NCI-H460 (cell line): ENCODE measurements at places on chromosomes 3 and 15.

GRCh38 chr3:50661321-50661837, 13.3 kb upstream of the DOCK3 start:
- DNase-seq: no peak

- DNase-seq: no peak
These were observed 126.0 kb upstream of the LMOD3 start for GRCh38 chr3:69248436-69248835.

- no peak for DNase-seq
These were observed 145.2 kb downstream of the KLF13 start for GRCh38 chr15:31471731-31472430.

DNA sequence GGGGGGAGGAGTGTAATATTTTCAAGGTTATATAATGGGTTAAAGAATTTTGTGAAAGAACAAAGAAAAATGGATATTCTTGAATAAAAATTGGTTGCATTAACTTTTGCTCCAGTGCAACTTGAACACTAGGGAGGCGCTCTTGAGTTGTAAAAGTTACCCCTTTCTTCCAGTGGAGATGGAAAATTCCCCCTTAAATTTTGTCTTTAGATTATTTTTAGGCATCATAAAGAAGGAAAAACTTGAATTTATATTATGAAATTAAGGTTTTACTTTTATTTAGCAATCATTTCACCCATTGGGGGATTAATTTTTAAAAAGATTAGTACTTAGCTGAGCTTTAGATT, 550 bp upstream of the CHD2 start:
- no peak for DNase-seq

DNA sequence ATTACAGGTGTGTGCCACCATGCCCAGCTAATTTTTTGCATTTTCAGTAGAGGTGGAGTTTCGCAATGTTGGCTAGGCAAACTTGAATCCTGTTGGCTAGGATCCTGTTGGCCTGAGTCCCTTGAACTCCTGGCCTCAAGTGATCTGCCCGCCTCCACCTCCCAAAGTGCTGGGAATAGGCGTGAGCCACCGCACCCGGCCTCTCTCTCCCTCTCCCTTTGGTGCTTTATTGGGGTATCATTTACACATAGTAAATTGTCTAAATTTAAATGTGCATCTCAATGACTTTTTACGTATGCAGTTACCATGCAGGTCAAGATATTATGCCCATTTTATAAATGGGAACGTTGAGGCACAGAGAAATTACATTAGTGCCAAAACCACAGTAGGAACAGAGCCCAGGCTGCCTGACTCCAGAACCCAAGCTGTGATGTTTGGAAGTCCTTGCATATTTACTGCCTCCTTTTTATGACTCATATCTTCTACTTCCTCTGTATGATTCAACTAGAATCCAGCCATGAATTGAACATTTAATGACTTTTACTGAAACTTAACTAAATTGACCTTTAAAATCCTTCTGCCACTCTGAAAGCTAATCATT, 34.0 kb upstream of the RPP14 start:
- DNase-seq: peak; percentile 20

- DNase-seq: no peak
These were observed 217.8 kb downstream of the SHQ1 start for GRCh38 chr3:72630327-72630968.

DNA sequence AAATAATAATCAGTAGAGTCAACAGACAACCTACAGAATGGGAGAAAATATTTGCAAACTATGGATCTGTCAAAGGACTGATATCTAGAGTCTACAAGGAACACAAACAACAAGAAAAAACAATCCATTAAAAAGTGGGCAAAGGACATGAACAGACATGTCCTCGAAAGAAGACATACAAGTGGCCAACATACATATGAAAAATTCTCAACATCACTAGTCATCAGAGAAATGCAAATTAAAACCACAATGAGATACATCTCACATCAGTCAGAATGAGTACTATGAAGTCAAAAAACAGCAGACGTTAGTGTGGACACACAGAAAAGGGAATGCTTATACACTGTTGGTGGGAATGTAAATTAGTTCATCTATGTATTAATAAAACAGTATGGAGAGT, 33.7 kb downstream of the SLC2A2 start:
- DNase-seq: no peak

GRCh38 chr15:26461847-26462608, 310.8 kb downstream of the GABRB3 start:
- no peak for DNase-seq

DNA sequence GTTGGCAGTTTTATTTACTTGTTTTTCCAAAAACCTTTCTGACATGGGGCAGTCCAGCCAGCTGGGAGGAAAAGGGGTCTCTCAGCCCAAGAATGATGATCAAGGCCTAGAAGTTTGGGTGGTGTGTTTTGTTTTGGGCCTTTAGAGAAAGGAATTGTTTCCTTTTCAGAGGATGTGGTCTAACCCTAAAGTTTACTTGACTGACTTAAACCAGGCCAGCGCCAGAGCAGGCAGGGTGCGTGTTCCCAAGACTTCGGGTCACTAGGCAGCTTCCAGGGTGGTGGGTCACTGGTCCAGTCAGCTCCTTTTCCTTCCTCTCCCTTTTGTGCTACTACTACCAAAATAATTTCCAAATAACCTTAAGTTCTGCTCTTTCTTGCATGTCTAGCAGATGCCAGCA, 4.9 kb downstream of the FLNB start:
- no peak for DNase-seq

DNA sequence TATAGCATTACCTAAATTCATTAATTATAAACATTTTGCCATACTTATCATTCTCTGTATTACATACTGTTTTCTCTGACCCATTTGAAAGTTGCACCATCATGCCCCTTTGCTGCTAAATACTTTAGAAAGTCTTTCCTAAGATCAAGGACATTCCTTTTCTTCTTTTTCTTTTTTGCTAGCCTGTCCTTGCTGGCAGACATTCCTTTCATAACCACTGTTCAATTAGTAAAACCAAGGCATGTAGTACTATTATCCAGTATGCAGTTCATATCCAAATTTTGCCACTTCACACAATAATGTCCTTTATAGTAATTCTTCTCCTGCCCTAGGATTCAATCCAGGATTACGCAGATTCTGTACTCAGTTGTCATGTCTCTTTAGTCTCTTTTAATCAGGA, 321.0 kb upstream of the C2CD4B start:
- no peak for DNase-seq

GRCh38 chr3:116045314-116045713, 400.0 kb downstream of the LSAMP start:
- no peak for DNase-seq

DNA sequence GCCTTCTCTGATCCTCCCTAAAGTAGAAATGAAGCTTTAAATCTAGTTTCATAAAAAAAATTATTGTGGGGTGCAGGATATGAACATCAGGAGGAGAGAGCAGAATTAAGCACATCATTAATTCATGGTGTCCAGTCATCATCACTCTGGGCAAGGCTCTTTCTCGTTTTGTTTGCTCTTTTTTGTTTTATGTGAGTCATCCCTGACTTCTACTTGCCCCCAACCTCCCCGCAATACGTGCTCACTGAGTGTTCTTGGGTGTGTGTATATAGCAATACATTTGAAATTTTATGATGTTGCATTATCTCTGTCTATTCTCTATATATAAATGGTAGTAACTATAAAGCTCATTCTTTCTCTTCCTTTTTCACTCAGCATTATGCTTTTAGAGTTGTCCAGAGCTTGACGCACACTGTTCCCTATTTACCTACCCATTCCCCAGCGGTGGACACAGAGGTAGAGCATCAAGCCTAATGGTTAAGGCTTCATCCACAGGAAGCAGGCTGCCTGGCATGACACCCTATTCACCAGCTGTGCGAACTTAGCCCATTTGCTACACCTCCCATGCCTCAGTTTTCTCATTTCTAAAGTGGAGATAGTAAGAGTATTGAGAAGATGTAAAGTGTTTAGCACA, 72.3 kb downstream of the CD200R1L start:
- no peak for DNase-seq

GRCh38 chr3:151896246-151897012, 23.0 kb downstream of the SUCNR1 start:
- no peak for DNase-seq

DNA sequence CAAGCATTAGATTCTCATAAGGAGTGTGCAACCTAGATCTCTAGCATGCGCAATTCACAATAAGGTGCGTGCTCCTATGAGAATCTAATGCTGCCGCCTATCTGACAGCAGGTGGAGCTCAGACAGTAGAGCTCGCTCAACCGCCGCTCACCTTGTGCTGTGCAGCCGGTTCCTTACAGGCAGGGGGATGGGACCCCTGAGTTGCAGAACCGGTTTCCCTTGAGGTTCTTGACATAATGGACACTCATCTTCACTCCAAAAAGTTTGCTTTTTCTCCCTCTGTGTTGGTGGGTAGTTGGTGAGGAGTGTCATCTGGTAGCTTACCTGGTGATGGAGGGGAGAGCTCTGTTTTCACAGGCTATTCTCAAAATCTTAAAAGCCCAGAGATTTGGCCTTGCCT, 324.0 kb upstream of the TBL1XR1 start:
- DNase-seq: no peak

DNA sequence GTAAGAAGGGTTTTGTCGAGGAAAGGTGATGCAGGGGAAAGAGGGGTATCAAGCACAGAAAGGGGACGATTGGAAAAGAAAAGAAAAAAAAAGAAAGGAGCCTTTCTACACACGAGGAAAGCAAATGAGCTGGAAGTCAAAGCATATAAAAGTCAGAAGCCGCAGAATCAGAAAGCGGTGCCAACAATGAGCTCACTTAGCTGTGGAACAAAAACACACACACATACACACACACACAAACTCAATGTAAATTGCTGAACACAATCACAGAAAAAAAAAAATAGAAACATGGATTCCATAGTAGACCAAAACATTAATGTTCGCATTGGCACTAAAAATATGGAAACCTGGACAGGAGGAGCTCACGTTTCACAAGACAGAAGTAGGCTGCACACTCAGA, 63.4 kb upstream of the FEZF2 start:
- DNase-seq: no peak

DNA sequence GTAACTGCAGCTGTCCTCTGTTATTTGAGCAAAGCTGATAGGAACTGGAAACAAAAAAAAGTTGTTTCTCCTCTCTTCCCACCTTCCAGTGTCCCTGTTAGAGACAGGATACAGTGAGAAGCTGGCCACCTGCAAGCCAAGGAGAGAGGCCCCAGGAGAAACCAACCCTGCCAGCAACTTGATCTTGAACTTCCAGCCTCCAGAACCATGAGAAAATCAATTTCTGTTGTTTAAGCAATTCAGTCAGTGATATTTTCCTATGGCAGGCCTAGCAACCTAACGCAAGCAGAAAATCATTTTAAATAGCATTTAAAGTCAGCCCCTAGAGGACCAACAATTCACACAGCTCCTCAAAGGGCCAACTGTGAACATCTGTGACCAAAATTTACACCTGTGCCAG, 291.3 kb downstream of the OXSM start:
- DNase-seq: no peak

DNA sequence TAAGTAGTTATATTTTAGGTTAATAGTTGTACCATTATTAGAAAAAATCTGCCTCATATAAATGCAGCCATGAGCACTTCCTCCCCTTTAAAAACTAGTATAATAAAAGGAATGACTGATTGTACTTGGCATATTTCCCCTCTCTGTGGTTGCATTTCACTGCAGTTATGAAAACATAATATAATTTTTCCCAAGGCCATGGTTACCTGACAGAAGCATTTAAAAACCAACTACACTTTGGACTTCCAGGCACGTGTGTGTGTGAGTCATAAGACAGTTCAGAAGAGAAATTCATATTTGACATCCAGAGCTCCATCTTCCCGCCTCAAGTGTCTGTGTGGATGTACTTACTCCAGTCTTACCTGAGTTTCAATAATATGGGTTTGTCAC, 828.2 kb upstream of the CFAP20DC start:
- no peak for DNase-seq

DNA sequence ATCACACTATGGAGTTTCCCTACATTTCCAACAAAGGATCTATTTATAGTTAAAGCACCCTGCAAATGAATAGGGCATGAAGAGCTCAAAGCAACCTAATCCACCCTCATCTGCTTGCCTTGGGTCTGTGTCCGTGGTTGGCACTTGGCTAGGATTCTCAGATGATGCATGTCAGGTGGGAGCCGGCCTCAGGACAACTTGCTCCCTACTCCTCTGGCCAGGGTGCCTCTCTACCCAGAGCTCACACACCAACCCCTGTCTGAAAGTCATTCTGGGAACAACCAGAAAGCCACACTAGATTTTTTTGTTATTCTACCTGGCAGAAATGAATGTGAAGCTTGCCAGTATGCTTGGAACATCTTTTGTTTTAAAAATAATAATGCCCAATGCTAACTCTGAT, 13.2 kb downstream of the ARHGEF3 start:
- DNase-seq: no peak

DNA sequence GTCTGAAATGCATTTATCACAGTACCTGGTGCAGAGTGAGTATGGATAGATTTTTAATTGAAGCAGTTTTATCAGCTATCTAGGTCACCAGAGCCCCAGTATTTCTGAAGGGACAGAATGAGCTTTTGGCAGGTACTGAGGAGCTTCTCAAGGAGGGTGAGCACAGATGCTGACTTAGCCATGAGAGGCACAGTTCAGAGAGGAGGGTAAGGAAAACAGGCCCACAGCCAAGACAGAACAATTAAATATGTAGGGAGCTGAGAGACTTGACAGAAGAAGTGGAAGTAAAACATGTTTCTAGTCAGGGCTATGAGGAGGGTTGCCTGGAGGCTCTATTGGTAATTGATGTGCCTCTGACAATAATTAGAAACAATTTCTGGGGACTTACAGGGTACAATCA, 20.1 kb downstream of the ZNF80 start:
- no peak for DNase-seq

GRCh38 chr15:49918121-49918520, 200.9 kb downstream of the ATP8B4 start:
- no peak for DNase-seq

DNA sequence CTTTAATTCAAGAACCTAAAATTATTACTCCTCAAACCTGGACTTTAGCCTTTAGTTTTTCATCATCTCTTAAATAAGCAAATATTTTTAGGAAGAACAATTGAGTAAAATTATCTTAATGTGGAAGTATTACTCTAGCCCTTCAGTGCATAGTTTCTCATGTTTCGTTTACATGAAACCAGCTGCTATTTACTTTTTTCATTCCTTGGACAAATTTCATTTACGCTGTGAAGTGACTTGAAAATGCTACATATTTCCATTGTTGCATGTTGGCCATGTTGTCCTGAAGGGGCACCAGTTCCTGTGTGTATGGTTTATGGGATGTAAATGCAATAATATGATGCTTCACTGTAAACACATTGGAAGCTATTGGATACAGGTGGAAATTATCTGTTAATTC, 49.9 kb downstream of the SLC25A26 start:
- no peak for DNase-seq
